ENCODE measurements at places on chromosomes 3 and 15. TPM values are rescaled to one million over a fixed set of nuclear protein-coding genes. Genes with fewer than 3 reads are reported as not detected.

DNA sequence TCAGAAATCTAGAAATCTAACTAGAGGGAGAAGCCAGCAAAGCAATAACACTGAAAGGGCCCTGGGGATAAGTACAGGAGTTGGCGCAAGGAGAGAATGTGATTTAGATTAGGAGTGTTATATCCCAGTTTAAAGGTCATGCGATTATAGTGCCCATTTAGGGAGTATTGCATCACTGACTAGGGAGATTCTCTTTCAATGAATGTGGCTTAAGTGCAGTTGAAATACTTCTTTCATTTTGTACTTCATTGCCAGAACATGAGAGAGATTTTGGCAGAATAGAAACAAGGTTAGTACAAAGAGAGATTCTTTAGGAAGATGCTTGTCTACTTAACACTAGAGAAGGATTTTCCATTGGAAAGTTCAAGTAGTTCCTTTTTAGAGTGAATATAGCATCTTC lies 13.9 kb downstream of the ROBO2 start:
- no peak overlapping the region for H3K27ac ChIP-seq
- H3K4me1 ChIP-seq, result peaks cover 2% of the 10 kb centered on the region
- H3K36me3 ChIP-seq, result no peaks in the 10 kb centered on the region
- H3K4me3 ChIP-seq, result no peak overlapping the region

GRCh38 chr3:45178183-45179023 lies 32.2 kb upstream of the CDCP1 start:
- DNase-seq, result no peak
- no peaks in the 10 kb centered on the region for H3K36me3 ChIP-seq
- no peak overlapping the region for H3K4me3 ChIP-seq
- no peaks in the 10 kb centered on the region for H3K27me3 ChIP-seq
- H3K4me1 ChIP-seq, result no peaks in the 10 kb centered on the region

DNA sequence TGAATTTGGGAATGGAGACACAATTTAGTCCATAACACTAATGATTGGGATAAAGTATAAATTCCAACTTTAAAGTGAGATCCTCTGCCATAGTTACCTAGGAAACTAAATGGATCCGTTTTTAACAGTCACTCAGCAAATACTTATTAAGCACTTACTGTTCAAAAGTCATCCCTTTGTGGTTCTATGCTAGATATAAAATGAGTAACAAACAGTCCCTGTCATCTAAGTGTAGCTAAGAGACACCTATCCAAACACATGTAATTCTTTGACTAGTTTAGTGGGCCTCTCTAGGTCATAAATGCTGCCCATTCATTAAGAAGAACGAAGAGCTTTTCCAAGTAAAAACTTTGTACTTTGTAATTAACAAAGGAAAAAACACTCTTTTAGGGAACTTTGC lies 244.2 kb upstream of the CDIN1 start:
- no peaks in the 10 kb centered on the region for H3K36me3 ChIP-seq
- H3K4me1 ChIP-seq, result no peaks in the 10 kb centered on the region
- no peaks in the 10 kb centered on the region for H3K27me3 ChIP-seq
- no peak overlapping the region for H3K27ac ChIP-seq
- DNase-seq, result no peak

- no peaks in the 10 kb centered on the region for H3K27me3 ChIP-seq
- no peaks in the 10 kb centered on the region for H3K4me1 ChIP-seq
- no peak overlapping the region for H3K4me3 ChIP-seq
These were observed 7.4 kb downstream of the CISH start for GRCh38 chr3:50604110-50604621.

GRCh38 chr3:41194701-41195100 lies 4.6 kb upstream of the CTNNB1 start:
- peaks cover 3% of the 10 kb centered on the region for H3K4me1 ChIP-seq
- H3K4me3 ChIP-seq, result no peak overlapping the region
- H3K27me3 ChIP-seq, result no peaks in the 10 kb centered on the region
- no peak overlapping the region for H3K27ac ChIP-seq

DNA sequence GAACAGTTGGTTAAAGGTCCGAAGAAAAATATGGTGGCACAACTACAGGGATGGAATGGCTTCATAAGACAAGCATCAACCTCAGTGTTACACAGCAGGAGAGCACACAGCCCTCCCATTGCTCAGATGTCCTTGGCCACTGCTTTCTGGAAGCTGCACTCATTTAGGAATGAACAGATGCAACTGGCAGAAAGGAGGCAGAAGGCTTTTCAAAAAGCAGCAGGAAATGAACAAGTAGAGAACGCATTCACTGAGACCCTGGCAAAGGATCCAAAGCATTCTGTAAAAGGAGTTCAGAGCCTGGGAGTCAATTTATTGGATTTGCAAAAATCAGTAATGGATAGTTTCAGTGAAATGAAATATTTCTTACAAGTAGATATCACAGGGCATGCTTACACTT lies 101.1 kb downstream of the PDZRN3 start:
- no peak for DNase-seq
- H3K27ac ChIP-seq, result no peak overlapping the region
- no peaks in the 10 kb centered on the region for H3K27me3 ChIP-seq

DNA sequence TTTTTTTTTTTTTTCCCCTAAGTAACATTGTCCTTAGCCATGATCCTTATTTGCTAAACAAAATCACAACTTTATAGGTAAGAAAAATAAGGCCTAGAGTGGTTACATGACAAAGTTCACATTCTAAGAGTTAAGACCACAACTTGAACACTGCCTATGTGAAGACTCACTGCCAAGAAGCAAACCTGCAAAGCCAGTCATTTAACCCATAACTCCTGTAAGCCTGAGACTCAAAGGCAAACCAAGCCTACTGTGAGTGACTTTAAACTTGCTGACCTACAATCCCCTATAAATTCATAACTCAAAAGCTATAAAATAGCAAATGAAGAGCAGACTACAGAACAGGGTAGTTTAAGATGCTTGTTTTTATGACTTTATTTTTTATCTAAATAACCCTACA lies 12.9 kb upstream of the ANKRD28 start:
- no peaks in the 10 kb centered on the region for H3K4me1 ChIP-seq
- H3K27me3 ChIP-seq, result no peaks in the 10 kb centered on the region
- no peak overlapping the region for H3K4me3 ChIP-seq
- no peaks in the 10 kb centered on the region for H3K36me3 ChIP-seq
- DNase-seq, result no peak

- H3K36me3 ChIP-seq, result no peaks in the 10 kb centered on the region
- DNase-seq, result no peak
- H3K4me3 ChIP-seq, result no peak overlapping the region
- H3K4me1 ChIP-seq, result no peaks in the 10 kb centered on the region
- no peak overlapping the region for H3K27ac ChIP-seq
- H3K27me3 ChIP-seq, result no peaks in the 10 kb centered on the region
These were observed 75.5 kb downstream of the ZBTB20 start for GRCh38 chr3:115071601-115072000.

DNA sequence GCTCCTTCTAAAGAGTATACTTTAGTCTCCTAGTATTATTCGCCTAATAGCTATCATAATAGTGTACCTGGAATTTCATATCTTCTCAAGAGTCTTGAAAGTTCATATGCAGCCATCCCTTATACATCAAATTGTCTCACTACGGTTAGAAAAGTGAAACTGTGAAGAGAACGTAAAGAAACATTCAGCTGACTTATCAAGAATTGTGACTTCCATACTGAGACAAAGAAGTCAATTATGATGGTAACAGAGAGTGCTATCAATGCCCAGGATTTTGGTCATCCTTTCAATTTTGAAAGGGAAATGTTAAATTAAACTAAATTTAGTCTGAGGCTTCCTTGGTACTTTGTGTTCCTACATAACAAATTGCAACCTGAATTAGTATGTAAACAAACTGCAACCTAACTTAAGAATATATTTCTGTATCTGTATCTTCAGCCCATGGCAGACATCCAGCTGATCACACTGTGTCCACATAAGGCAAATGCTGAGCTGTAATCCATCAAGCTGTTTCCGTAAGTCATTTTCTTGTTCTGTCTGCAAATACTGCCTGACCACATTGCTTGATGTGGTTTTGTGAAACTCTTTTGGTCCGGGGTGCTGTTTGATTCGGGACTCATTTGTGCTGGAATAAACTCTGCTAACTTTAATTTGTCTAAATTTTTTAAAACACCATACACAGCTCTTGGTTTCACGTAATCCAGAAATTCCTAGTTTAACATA lies 469.6 kb downstream of the SI start:
- no peak overlapping the region for H3K27ac ChIP-seq
- DNase-seq, result no peak
- H3K4me1 ChIP-seq, result no peaks in the 10 kb centered on the region
- H3K27me3 ChIP-seq, result no peaks in the 10 kb centered on the region
- no peaks in the 10 kb centered on the region for H3K36me3 ChIP-seq

DNA sequence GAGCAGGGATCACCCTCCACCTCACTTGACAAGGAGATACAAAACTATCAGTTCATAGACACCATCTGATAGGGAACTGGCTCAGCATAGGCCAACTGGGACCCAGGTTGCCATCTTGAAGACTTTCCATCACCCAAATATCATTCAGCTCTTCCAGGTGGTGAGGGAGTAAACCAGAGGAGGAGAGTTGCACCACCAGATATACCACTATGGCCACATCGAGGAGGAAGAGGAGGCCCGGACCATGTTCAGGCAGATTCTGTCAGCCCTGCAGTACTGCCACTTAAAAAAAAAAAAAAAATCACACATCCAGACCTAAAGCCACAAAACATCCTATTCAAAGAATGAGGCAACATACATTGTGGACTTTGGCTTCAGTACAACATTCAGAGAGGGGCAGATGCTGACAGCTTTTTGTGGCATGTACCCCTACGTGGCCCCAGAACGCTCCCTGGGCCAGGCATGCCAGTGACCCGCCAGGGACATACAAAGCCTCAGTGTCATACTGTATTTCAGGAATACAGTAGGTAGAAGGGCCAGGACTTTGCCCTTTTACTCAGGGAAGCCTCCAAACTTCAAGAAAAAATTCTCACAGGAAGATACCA lies 18.4 kb upstream of the EMC3 start:
- H3K4me3 ChIP-seq, result no peak overlapping the region
- peaks cover 30% of the 10 kb centered on the region for H3K36me3 ChIP-seq
- no peak overlapping the region for H3K27ac ChIP-seq

GRCh38 chr3:96319166-96319565 lies 495.2 kb upstream of the EPHA6 start:
- DNase-seq, result no peak
- no peak overlapping the region for H3K4me3 ChIP-seq
- no peaks in the 10 kb centered on the region for H3K4me1 ChIP-seq
- no peak overlapping the region for H3K27ac ChIP-seq

GRCh38 chr3:146157325-146158060 lies 3.5 kb downstream of the PLOD2 start:
- no peaks in the 10 kb centered on the region for H3K36me3 ChIP-seq
- no peak overlapping the region for H3K4me3 ChIP-seq
- H3K4me1 ChIP-seq, result peaks cover 2% of the 10 kb centered on the region
- no peaks in the 10 kb centered on the region for H3K27me3 ChIP-seq
- no peak for DNase-seq
- H3K27ac ChIP-seq, result no peak overlapping the region

DNA sequence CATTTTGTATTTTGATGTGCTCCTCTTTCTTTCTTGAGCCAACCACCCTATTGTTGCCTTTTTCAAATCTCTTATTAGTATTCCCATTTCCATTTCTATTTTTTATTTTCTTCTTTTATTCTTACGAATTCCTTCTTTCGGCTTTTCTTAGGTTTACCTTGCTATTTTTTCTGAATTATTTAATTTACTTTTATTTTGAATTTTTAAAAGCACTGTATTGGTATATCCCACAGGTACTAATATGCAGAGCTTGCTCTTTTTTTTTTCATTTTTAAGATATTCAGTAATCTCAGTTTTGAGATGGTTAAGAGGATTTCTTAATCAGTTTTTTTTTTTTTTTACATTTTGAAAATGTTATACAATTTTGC lies 18.4 kb upstream of the MCF2L2 start:
- DNase-seq, result no peak
- no peaks in the 10 kb centered on the region for H3K4me1 ChIP-seq
- H3K27me3 ChIP-seq, result no peaks in the 10 kb centered on the region
- peaks cover 5% of the 10 kb centered on the region for H3K36me3 ChIP-seq
- no peak overlapping the region for H3K27ac ChIP-seq

DNA sequence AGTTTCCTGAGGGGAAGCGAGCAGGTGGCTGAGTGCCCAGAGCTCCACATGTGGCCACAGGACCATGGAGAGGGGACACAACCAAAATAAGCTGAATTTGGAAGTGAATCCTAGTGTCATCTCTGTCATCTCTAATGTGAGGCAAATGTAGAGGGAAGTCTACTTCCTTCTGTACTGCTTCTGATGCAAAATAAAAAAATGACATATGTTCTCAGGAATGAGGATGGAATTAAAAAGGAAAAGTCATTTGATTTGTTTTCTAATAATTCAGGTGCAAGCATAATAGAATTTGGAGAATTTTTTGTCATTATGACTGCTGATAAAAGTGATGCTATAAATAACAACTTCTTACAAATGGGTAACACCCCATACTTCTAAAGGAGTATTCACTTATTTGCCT lies 59.5 kb upstream of the POU1F1 start:
- no peaks in the 10 kb centered on the region for H3K27me3 ChIP-seq
- H3K27ac ChIP-seq, result no peak overlapping the region
- no peaks in the 10 kb centered on the region for H3K36me3 ChIP-seq
- no peak for DNase-seq
- no peak overlapping the region for H3K4me3 ChIP-seq

GRCh38 chr3:32508711-32509110 lies 6.1 kb upstream of the CMTM6 start:
- no peak overlapping the region for H3K4me3 ChIP-seq
- DNase-seq, result no peak
- H3K36me3 ChIP-seq, result no peaks in the 10 kb centered on the region
- no peaks in the 10 kb centered on the region for H3K4me1 ChIP-seq

GRCh38 chr3:3851621-3852323 lies 52.5 kb downstream of the LRRN1 start:
- H3K4me1 ChIP-seq, result peaks cover 3% of the 10 kb centered on the region
- DNase-seq, result no peak
- peaks cover 15% of the 10 kb centered on the region for H3K36me3 ChIP-seq
- no peak overlapping the region for H3K27ac ChIP-seq
- H3K4me3 ChIP-seq, result no peak overlapping the region
- H3K27me3 ChIP-seq, result no peaks in the 10 kb centered on the region

Gene ST6GAL1
- 141 TPM for total RNA-seq

Gene RPL35A
- 1,572 TPM for total RNA-seq

Gene FMN1
- total RNA-seq, result 1.9 TPM

Gene C3orf49
- total RNA-seq, result not detected

Gene ZKSCAN7
- total RNA-seq, result 8.7 TPM

Gene ZPLD1
- total RNA-seq, result not detected

Gene KCNH8
- total RNA-seq, result 3.7 TPM

Gene NDUFB5
- total RNA-seq, result 78.9 TPM

Gene NECTIN3
- total RNA-seq, result 52.0 TPM

Gene TMOD2
- total RNA-seq, result 3.0 TPM

Gene GOLGA8O
- total RNA-seq, result not detected

Gene RTP1
- total RNA-seq, result 6.6 TPM

Gene PFN2
- 169 TPM for total RNA-seq

Gene SLC22A14
- not detected for total RNA-seq
